ENCODE measurements at places on chromosomes 6 and 20.

- DNase-seq: no peak
These were observed 24.5 kb downstream of the MAPK14 start for GRCh38 chr6:36052097-36052496.

GRCh38 chr20:3885715-3886114 lies 3.5 kb upstream of the PANK2 start:
- no peak for DNase-seq

DNA sequence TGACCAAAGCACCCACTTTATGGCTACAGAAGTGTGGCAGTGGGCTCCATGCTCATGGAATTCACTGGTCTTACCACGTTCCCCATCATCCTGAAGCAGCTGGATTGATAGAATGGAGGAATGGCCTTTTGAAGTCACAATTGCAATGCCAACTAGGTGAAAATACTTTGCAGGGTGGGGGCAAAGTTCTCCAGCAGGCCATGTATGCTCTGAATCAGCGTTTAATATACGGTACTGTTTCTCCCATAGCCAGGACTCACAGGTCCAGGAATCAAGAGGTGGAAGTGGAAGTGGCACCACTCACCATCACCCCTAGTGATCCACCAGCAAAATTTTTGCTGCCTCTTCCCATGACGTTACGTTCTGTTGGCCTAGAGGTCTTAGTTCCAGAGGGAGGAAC lies 60.5 kb upstream of the GMDS start:
- no peak for DNase-seq

GRCh38 chr6:135221505-135221904 lies 40.4 kb downstream of the MYB start:
- DNase-seq: no peak

DNA sequence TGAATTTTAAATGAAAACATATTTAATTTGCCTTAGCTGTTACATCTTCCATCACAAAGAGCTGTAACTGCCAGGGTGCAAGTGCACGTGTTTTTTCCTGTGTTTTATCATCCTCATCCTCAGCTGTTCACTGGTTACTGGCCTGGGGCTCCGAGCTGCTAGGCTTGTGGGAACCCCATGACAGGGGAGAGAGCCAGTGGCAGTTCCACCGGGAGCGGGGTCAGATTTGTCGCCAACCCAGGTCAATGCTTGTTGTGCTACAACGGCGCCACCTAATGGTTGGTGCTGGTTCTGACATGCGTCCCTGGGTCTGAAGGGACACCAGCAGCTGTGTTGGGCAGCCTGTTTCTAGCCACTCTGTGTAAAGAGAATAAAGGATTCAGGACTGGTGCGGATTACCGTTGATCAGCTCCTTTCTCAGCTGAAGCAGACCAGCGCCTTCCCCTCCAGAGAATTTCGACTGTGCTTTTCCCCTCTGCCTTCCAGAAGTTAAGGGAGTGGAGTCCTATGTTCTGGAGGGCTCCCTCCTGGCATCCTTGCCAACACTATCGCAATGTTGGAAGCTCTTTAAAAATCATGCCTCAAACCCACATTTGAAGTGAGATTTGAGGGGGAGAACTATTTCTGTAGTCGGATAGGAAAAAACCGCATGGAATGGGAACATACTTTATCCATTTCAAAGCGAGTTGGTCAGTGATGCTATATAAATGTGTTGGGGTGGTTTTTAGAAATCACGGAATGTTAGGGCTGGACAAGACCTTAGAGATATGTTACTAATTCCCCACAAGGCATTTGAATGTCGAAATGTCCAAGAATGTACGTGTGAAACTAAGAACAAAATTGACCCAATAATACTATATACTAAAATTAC lies 32.1 kb downstream of the SUMO4 start:
- DNase-seq: no peak

GRCh38 chr6:33993091-33993490 lies 152.8 kb downstream of the GRM4 start:
- DNase-seq: no peak

DNA sequence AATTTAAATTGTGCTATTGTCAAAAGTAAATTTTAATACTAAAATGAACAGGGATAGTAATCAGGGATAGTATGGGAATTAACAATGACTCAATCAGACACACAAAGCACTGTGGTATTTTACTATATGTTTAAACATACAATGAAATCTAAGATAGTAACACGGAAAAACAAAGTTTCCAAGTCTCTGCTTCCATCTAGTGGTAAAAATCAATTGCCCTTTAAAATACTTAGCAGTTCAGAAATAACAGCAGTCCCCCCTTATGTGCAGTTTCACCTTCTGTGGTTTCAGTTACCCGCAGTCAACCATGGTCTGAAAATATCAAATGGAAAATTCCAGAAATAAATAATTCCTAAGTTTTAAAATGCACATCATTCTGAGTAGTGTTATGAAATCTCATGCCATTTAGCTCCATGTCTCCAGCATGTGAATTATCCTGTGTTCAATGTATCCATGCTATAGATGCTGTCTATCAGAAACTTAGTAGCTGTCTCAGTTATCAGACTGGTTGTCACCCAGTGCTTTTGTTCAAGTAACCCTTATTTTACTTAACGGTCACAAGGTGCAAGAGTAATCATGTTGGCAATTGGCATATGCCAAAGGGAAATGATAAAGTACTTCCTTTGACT lies 58.5 kb downstream of the AHI1 start:
- no peak for DNase-seq
